ENCODE measurements at places on chromosomes 12 and 14.
A peak's percentile ranks its signal among the peaks of the same experiment; 100 is the strongest.

DNA sequence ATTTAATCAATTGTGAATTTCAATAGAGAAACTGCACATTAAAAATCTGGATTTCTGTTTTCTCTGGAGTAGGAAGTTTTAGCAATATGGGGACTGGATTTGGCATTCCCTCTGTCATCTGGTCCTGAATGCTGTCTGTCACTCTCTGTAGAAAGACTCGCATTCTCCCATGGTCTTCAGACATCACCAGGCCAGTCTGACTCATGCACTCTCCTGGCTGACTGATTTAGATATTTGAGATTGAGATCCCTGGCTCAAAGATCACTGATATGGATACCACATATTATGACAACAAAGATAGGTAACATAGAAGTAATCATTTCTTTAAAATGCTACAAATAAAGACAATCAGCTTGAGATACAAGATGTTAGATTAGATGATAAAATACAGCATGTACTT, 524.5 kb downstream of the GALC start:
- no peak overlapping the region for H3K27ac ChIP-seq
- H3K4me3 ChIP-seq = no peak overlapping the region
- H3K36me3 ChIP-seq = no peaks in the 10 kb centered on the region
- H3K27me3 ChIP-seq = no peaks in the 10 kb centered on the region
- no peak for DNase-seq
- peaks cover 4% of the 10 kb centered on the region for H3K4me1 ChIP-seq

DNA sequence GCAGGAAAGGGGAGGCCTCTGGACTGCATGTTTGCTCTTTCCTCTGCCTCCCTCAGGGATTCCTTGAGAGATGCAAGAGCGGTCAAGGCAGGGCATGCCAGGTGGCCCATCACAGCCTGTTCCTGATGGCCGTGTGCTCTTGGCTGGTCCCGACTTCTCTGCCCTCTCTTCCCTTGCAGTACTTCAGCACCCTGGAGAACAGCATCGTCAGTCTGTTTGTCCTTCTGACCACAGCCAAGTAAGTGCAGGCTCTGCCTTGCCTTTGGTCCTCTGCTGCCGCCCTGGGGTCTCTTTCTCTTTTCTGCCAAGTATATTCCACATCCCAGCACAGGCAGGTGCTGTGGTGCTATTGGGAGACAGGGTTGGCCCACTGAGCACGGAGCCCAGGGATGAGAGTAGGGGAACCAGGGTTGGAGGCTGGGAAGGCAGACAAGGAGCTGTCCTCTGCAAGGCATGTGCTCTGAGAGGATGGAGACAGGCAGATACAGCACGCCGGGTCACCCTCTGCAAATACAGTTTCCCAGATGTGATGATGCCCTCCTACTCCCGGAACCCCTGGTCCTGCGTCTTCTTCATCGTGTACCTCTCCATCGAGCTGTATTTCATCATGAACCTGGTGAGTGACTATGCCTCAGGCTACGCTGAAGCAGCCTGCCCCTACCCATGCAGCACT, 51.9 kb downstream of the TPCN1 start:
- no peak overlapping the region for H3K27ac ChIP-seq
- no peaks in the 10 kb centered on the region for H3K27me3 ChIP-seq
- peaks cover 2% of the 10 kb centered on the region for H3K36me3 ChIP-seq
- H3K4me3 ChIP-seq = no peak overlapping the region

DNA sequence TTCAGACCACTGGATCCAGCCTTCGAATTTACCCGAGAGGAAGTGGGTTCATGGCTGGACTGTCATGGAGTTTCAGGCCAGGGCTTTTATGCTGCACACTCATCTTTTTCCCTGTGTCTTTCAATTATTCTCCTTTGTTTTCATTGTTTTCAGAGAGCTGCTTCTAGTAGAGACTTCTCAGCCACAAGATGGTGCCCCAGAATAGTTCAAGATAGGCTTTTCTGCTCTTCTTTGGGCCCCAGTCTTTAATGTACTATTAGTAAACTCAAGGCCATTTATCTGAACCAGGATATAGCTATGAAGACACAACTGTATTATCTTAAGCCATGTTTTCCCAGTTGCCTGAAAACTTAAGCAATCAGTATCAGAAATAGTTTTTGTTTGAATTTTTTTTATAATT, 30.4 kb upstream of the PSMA6 start:
- H3K27me3 ChIP-seq = no peaks in the 10 kb centered on the region
- no peak for DNase-seq
- no peak overlapping the region for H3K4me3 ChIP-seq
- peaks cover 14% of the 10 kb centered on the region for H3K36me3 ChIP-seq

- H3K36me3 ChIP-seq = no peaks in the 10 kb centered on the region
- peak overlapping the region; percentile 88 for H3K27ac ChIP-seq
- no peak for DNase-seq
- H3K4me3 ChIP-seq = no peak overlapping the region
Observed at GRCh38 chr12:58924652-58925051, 4.3 kb upstream of the LRIG3 start.

GRCh38 chr14:80784820-80785219, 156.7 kb downstream of the CEP128 start:
- H3K27me3 ChIP-seq = no peaks in the 10 kb centered on the region
- H3K4me3 ChIP-seq = no peak overlapping the region
- H3K36me3 ChIP-seq = peaks cover 1% of the 10 kb centered on the region

DNA sequence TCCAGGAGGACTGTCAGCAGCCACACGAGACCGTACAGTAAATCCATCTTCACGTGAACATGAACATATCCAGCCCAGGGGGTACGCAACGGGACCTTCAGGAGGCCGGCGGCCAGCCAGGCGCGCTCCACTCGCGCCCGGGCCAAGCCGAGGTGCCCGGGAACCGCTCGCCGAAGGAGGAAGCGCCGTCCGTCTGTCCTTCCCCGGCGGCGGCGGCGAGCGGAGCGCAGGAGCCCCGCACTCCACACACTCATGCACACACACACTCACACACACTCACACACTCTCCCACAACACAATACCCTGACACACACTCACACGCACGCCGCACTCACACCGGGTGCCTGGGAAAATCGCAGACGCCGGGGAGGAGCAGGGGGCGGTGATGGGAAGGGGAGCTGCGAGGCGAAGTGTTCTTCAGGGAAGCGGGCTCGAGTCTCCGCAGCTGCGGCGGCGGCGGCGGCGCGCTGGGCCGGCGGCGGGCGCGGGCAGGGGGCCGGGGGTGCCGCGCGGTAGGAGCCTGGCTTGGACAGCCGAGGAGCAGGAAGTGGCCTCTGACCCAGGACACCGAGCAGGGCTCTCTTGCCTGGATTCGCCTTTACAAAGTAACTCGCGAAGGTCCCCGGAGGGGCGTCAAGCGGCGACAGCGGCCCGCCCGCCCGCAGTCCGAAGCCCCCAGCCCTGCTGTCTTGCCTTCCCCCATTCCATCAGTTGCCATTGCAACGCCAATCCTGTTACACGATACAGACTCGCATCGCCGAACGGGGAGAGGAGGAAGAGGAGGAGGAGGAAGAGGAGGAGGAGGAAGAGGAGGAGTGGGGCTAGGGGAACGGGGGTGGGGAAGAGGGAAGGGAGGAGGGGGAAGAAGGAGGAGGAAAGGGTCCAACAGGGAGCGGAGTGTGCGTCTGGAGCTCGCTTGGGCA, 601 bp downstream of the MDGA2 start:
- DNase-seq = no peak
- no peaks in the 10 kb centered on the region for H3K36me3 ChIP-seq
- peak overlapping the region; percentile 77 for H3K4me3 ChIP-seq
- peaks cover 94% of the 10 kb centered on the region for H3K27me3 ChIP-seq

GRCh38 chr12:14710632-14711320, 14.4 kb upstream of the GUCY2C start:
- peaks cover 2% of the 10 kb centered on the region for H3K36me3 ChIP-seq
- H3K27ac ChIP-seq = peak overlapping the region; percentile 4
- H3K27me3 ChIP-seq = peaks cover 52% of the 10 kb centered on the region
- no peak for DNase-seq

GRCh38 chr12:64007853-64008252, 163.4 kb downstream of the SRGAP1 start:
- no peaks in the 10 kb centered on the region for H3K27me3 ChIP-seq
- no peak for DNase-seq
- H3K36me3 ChIP-seq = peaks cover 8% of the 10 kb centered on the region
- no peak overlapping the region for H3K27ac ChIP-seq

GRCh38 chr12:120639771-120640721, at the start of gene CABP1:
TSS of gene CABP1 (plus strand) at chr12:120640626. CDS start at chr12:120640686, 60 bp downstream.
- H3K36me3 ChIP-seq = no peaks in the 10 kb centered on the region
- peak; percentile 63 for DNase-seq
- peak within 1 kb of the TSS; percentile 65 for H3K4me3 ChIP-seq
- H3K27ac ChIP-seq = no peak within 1 kb of the TSS
- H3K27me3 ChIP-seq = peaks cover 53% of the 10 kb centered on the region

- peaks cover 7% of the 10 kb centered on the region for H3K36me3 ChIP-seq
- no peaks in the 10 kb centered on the region for H3K27me3 ChIP-seq
- no peak overlapping the region for H3K27ac ChIP-seq
- DNase-seq = no peak
- peaks cover 7% of the 10 kb centered on the region for H3K4me1 ChIP-seq
- no peak overlapping the region for H3K4me3 ChIP-seq
Observed at GRCh38 chr14:96084796-96085195, 45.6 kb downstream of the C14orf132 start.

DNA sequence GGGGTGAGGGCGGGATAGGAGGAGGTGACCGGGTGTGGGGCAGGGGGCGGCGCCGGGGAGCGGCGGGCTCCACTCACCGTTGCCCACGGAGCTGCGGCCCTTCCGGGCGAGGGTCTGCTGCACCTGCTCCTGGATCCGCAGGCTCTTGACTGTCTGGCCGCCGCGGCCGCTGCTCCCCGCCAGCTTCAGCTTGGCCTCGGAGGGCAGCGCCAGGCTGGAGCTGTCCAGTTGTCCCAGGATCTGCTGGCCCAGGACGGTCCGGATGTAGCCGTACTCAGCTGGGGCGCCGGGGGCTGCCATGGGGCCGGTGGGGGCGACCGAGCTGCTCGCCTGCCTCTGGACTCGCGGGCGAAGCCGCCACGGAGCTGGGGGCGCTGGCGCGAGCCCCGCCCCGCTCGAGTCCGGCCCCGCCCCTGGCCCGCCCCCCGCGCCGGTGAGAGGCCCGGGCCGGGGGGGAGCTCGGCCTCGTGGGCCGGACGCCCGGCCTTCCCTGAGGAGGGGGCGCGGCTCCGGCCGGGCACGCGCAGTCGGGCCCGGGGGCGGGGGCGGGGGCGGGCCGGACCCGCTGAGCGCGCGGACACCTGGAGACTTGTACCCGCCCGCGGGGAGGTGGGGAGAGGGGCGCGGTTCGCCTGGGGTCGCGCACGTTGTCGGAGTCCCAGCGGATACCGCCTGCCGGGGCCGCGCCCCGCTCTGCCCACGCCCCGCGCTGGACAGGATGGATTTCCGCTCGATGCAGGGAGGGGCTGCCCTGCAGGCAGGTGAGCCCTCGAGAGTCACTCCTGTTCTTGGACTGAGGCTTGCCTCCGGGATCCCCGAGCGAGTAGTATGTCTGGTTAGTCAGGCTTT, at the start of gene PKP2:
TSS of gene PKP2 (minus strand) at position 346 of the 849 bp plus-strand sequence. CDS start at position 300, 46 bp downstream.
- H3K4me1 ChIP-seq = peaks cover 65% of the 10 kb centered on the region
- peak within 1 kb of the TSS; percentile 97 for H3K27ac ChIP-seq
- H3K27me3 ChIP-seq = no peaks in the 10 kb centered on the region
- no peaks in the 10 kb centered on the region for H3K36me3 ChIP-seq
- peak; percentile 99 for DNase-seq

DNA sequence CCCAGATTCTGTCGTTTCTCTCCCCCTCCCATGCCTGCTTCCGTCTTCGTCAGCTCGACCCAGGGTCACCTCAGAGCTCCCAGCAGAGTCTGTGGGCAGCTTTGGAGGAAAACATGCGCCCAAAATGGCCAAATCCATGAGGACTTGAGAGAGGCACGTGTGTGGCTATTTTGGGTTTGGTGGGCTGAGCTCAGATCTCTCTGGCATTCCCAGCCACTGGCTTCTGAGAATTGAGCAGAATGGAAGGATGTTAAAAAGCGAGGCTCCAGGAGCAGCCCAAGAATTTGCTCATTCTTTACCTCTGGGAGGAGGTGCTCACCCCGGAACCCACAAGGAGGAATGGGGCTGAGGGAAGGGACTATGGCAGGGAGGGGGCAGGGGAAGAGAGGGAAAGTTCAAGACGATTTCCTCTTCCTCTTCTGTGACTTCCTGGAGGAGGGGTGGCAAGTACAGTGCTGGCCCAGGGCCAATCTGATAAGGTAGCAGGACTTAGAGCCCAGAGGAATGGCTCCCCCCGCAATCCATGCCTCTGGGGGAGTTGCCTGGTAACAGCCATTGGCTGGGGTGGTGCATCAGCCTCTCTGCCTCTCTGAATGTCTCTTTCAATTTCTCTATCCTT, 20.1 kb downstream of the TSPAN9 start:
- H3K4me3 ChIP-seq = no peak overlapping the region
- H3K27ac ChIP-seq = no peak overlapping the region
- peaks cover 15% of the 10 kb centered on the region for H3K36me3 ChIP-seq

DNA sequence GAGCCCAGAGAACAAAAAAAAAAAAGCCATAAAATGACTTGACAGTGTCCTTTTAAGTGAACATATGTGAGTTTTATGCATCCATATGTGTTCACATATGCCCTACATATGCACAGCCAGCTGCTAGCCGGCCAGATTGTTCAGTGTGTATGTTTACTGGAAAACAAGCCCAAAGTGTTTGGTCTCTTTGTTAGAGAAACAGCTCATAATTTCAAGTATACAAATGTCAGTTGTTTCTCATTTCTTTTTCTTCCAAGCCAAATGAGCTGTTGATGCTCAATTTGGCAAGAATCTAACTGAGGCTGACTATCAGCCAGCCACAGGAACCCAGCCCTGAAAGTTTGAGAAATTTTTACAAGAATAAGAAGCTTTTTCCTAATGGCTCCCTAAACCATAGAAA, 60.8 kb upstream of the TSPAN8 start:
- no peak overlapping the region for H3K27ac ChIP-seq
- no peaks in the 10 kb centered on the region for H3K36me3 ChIP-seq
- peaks cover 17% of the 10 kb centered on the region for H3K4me1 ChIP-seq
- no peaks in the 10 kb centered on the region for H3K27me3 ChIP-seq
- no peak for DNase-seq

- H3K4me1 ChIP-seq = peaks cover 15% of the 10 kb centered on the region
- H3K36me3 ChIP-seq = no peaks in the 10 kb centered on the region
- no peak overlapping the region for H3K4me3 ChIP-seq
- H3K27me3 ChIP-seq = no peaks in the 10 kb centered on the region
- no peak for DNase-seq
Observed at GRCh38 chr14:51317373-51317772, 77.3 kb downstream of the TMX1 start.
